ENCODE measurements at places on chromosomes 12 and 14.

GRCh38 chr12:104630230-104630670 lies 173.5 kb downstream of the CHST11 start:
- no peak for DNase-seq

DNA sequence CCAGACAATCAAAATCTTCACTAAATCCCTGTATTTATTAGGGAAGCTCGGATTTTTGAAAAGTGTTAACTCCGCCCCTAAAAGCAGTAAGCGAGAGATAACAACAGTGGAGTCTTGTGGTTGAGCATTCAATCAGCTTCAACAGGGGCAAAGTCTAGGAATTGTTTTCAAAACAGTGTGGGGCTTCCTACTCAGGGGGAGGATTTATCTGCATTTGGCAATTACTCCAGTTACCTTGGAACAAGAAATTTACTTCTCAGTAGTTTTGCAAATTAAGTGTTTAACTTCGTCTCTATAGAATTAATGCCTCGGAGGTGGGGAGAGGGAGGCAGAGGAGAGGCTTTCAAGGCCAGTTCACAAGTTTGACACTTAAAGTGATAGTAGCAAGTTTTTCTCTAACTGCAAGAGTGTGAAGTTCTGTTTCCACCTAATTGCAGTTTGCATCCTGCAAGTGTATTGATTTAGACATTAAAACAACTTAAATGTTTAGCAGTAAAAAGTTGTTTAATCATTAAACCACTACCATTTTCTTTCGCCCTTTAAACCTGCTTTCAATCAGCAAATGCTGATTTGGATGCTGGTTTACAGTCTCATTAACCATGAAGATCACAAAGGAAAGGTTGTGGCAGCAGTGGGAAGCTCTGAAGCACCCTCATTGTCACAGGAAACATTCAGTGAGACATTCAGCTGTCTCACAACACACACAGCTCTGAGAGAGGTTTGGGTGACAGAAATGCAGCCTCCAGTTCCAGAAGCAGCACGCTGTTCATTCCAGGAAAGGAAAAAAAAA lies 102.0 kb downstream of the HMGA2 start:
- DNase-seq, result no peak

DNA sequence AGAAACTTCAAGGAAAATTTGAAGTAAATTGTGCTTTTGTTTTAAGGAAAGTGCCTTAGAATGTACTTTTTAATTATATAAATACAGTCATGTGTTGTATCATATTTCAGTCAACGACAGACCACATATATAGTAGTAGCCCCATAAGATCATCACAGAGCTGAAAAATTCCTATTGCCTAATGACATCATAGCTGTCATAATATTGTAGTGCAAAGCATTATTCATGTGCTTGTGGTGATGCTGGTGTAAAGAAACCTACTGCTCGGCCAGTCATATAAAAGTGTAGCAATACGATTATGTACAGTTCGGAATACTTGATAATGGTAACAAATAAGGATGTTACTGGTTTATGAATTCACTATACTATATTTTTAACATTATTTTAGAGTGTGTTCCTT lies 198.9 kb upstream of the SLC16A7 start:
- no peak for DNase-seq

DNA sequence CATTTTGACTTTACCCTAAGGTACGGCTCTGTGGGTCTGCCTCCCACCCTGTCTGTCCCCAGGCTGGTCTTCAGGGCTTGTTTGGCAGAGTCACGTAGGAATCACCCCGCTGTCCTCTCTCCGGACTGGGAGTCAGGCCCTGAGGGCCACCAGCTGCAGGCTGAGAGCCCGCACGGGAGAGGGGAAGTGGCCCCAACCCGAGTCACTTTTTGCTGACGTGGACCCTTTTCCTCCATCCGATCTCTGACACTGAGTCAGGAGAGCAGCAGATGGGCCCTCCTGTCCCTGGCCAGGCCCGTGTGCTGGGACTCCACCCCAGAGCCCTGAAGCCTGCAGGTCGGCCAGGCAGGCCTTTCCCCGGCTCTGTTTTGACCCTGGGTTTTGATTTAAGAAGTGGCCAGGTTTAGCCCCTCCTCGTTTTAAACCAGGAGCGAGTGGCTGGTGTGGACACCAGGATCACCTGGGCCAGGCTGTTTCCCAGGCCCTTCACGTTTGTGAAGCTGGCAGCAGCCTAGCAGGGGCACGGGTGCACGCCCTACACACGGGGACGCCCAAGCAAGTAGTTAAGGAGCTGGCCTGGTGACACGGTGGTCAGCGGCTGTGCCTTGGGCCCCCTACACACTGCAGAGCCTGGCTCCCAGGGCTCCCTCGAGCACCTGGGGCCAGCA lies 12.5 kb upstream of the TEX22 start:
- no peak for DNase-seq

- no peak for DNase-seq
These were observed 11.9 kb downstream of the MYH6 start for GRCh38 chr14:23396126-23396525.

DNA sequence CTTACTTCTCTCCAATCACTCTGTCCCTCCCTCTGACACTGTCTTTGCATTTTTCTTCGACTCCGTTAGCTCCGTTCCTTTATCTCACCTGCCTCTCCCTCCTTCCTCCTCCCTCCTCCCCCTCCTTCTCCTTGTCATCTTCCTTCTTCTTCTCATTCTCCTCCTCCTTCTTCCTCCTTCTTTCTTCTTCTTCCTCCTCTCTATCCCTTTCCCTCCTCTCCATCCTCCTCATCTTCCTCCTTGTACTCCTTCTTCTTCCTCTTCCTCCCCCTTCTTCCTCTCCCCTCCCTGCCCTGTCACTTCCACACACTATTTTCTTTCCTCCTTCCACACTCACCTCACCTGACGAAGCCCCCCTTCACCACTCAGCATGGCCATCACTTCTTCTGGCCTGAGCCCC lies 53.0 kb downstream of the HSPB8 start:
- DNase-seq, result no peak

GRCh38 chr14:52690983-52691760 lies 4.2 kb downstream of the ERO1A start:
- DNase-seq, result no peak

- no peak for DNase-seq
These were observed 248.6 kb upstream of the KRR1 start for GRCh38 chr12:75759842-75760572.

Measured in C1 segment of cervical spinal cord (tissue), 14 donors.